ENCODE measurements at places on chromosomes 6 and 20. TPM values are rescaled to one million over a fixed set of nuclear protein-coding genes. Genes with fewer than 3 reads are reported as not detected.

GRCh38 chr20:53124075-53124551, 152.0 kb downstream of the TSHZ2 start:
- H3K36me3 ChIP-seq = no peaks in the 10 kb centered on the region
- no peak overlapping the region for H3K27ac ChIP-seq
- no peaks in the 10 kb centered on the region for H3K4me1 ChIP-seq
- DNase-seq = no peak
- H3K27me3 ChIP-seq = peaks cover 22% of the 10 kb centered on the region

- H3K27ac ChIP-seq = no peak overlapping the region
- DNase-seq = no peak
- H3K27me3 ChIP-seq = no peaks in the 10 kb centered on the region
- H3K4me3 ChIP-seq = no peak overlapping the region
Observed at GRCh38 chr6:136716917-136717715, 75.2 kb downstream of the MAP3K5 start.

DNA sequence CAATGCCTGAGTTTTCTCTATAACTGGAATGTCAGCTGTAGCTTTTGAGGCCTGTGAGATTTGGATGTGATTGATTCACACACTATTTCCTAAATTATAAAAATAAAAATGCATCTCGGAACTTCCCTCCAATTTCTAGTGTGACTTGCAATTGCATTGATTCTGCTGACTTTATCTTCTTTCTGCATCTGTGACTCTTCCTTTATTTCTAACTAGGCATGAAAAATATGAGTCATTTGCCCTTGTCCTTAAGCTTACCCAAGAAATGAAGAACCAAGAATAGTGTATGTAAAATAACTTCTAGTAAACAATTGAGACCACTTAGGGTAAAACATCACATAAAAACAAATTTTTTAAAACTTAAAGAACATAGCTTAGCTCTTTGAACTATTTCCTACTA, 12.9 kb downstream of the OR2J2 start:
- no peaks in the 10 kb centered on the region for H3K4me1 ChIP-seq
- no peak overlapping the region for H3K27ac ChIP-seq
- no peak overlapping the region for H3K4me3 ChIP-seq
- H3K27me3 ChIP-seq = peaks cover 24% of the 10 kb centered on the region
- DNase-seq = no peak
- H3K36me3 ChIP-seq = no peaks in the 10 kb centered on the region

DNA sequence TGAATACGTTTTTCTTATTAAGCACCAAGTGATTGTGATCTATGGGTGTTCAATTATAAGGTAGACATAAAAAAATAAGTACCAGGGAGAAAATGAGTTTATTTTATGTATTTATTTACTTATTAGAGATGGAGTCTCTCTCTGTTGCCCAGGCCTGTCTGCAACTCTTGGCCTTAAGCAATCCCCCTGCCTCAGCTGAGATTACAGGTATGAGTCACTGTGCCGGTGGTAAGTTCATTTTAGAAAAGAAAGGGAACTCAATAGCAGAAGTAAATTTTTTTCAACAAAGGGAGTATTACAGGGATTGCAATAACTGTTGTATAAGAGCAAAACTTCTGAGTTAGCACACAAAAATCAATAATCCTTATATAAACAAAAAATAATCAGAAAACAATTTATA, 98.7 kb upstream of the FUT9 start:
- no peaks in the 10 kb centered on the region for H3K36me3 ChIP-seq
- no peak for DNase-seq
- no peaks in the 10 kb centered on the region for H3K27me3 ChIP-seq
- H3K4me3 ChIP-seq = no peak overlapping the region

DNA sequence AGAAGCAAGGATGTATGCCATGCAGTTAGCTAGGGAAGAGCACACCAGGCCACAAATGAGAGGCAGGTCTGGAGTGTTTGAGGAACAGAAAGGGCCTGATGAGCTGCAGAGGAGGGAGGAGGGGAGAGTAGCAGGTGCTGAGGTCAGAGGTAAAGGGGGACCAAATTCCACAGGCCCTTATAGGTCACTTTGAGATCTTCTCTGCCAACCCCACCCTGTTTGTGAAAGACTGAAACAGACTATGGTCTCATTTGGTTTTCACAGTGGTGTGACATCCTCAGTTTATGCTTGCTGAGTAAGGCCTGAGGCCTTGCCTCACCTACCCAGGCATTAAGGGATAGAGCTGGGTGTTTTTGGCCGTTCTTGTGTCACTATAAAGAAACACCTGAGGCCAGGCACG, 187.7 kb upstream of the MYLIP start:
- H3K27ac ChIP-seq = no peak overlapping the region
- H3K27me3 ChIP-seq = peaks cover 2% of the 10 kb centered on the region
- peaks cover 10% of the 10 kb centered on the region for H3K4me1 ChIP-seq
- no peak overlapping the region for H3K4me3 ChIP-seq
- H3K36me3 ChIP-seq = no peaks in the 10 kb centered on the region

GRCh38 chr20:61387204-61387953, 135.3 kb downstream of the CDH4 start:
- peaks cover 5% of the 10 kb centered on the region for H3K27me3 ChIP-seq
- no peak overlapping the region for H3K4me3 ChIP-seq
- DNase-seq = no peak
- H3K27ac ChIP-seq = no peak overlapping the region

GRCh38 chr6:125104425-125104824, 49.1 kb upstream of the TPD52L1 start:
- no peak overlapping the region for H3K4me3 ChIP-seq
- H3K36me3 ChIP-seq = peaks cover 3% of the 10 kb centered on the region
- H3K27me3 ChIP-seq = peaks cover 12% of the 10 kb centered on the region
- no peaks in the 10 kb centered on the region for H3K4me1 ChIP-seq
- DNase-seq = no peak
- H3K27ac ChIP-seq = no peak overlapping the region

- no peaks in the 10 kb centered on the region for H3K27me3 ChIP-seq
- peaks cover 19% of the 10 kb centered on the region for H3K4me1 ChIP-seq
- no peak overlapping the region for H3K27ac ChIP-seq
Observed at GRCh38 chr20:4820806-4821518, 99.3 kb downstream of the PRND start.

- no peak overlapping the region for H3K4me3 ChIP-seq
- no peak overlapping the region for H3K27ac ChIP-seq
- peaks cover 11% of the 10 kb centered on the region for H3K4me1 ChIP-seq
Observed at GRCh38 chr6:169564453-169565240, 137.2 kb downstream of the WDR27 start.

HCRTR2 gene
- not detected for total RNA-seq

CPXM1 gene
- 47.8 TPM for total RNA-seq

IL17F gene
- total RNA-seq = 241 TPM
